CD8-positive, alpha-beta T cell (primary cell): ENCODE measurements at places on chromosomes 3 and 15.
A peak's percentile ranks its signal among the peaks of the same experiment; 100 is the strongest.

- no peak for DNase-seq
These were observed 32.9 kb downstream of the NXPE3 start for GRCh38 chr3:101811875-101812274.

- DNase-seq = no peak
These were observed 177.8 kb upstream of the GOLGA6L4 start for GRCh38 chr15:84057714-84058331.

GRCh38 chr3:29281344-29282241 is 722 bp downstream of the RBMS3 start:
- DNase-seq = no peak

GRCh38 chr3:193884027-193884426 is 251.9 kb upstream of the HES1 start:
- no peak for DNase-seq

- no peak for DNase-seq
These were observed 14.4 kb downstream of the ALDH1L1 start for GRCh38 chr3:126166009-126166408.

DNA sequence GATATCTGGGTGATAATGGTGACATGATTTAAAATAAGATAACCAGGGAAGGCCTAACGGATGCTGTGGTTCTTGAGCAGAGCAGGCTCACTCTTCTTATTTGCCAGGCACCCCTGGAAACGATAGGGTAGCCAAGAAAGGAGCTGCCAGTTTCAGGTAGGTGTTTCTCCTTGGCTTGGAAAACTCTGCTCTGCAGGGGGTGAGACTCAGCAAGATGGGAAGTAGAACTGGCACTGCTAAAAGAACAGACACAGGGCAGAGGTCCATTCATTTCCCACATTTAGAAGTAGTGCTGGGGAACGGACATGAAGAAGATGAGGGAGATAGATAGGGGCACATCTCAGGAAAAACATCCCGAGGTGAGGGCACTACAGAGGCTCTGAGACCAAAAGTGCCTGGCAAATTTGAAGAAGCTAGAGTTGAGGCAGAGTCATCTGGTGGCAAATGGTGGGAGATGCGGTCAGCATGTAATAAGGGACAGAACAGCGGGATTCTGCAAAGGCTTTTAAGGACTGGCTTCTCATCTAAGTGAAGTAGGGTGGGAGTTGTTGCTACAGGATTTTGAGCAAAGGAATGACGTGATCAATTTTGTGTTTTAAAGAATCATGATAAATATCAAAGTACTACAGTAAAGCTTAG is 323.4 kb upstream of the PLSCR5 start:
- DNase-seq = no peak

DNA sequence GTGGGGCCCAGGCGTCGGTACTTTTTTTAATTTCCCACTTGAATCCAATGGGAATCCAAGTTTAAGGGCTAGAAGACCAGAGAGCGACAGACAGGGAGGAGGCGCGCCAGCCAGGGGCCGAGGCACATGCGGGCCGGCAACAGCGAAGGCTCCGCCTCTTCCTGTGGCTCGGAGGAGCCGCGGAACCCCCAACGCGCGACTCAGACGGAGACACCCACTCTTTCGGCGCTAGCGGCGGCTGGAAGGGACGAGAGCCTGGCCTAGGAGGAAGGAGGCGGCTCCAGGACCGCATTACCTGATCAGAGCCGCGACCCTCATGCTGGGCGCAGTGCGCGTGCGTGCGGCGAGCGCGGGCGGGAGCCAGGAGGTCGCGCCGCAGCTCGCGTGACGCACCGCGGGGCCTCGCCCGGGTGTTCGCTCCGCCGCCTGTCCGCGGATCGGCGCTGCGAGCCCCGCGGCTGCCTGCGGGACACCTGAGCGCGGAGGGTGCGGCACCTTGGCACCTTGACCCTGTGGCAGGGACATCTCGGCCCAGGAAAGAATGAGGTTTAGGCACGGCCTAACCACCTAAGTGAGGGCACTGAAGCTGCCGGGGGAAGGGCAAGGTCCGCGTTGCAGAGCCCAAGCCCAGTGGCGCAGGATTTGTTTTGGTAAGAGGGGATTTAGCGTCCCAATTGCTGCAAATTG is at the start of gene DPH6:
TSS of gene DPH6 (minus strand) at position 342 of the 687 bp plus-strand sequence. CDS start at position 318, 24 bp downstream.
- DNase-seq = peak; percentile 75

DNA sequence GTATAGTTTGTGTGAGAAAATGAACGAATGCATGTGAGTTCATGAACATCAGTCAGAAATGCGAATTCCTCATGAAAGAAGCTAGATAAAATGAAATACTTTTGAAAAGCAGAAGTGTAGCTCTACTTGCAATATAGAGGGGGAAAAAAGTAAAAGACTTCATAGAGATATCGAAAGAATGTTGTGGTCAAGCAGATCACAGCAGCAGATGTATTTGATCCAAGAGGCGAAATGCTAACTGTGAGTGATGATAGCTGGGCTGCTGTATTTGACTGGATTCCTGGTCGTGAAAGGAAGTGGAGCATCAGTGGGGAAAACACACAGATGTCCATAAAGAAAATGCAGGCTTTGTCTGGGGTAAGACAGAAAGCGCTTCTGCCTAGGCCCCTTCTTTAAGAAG is 112.4 kb downstream of the ADAMTSL3 start:
- no peak for DNase-seq

DNA sequence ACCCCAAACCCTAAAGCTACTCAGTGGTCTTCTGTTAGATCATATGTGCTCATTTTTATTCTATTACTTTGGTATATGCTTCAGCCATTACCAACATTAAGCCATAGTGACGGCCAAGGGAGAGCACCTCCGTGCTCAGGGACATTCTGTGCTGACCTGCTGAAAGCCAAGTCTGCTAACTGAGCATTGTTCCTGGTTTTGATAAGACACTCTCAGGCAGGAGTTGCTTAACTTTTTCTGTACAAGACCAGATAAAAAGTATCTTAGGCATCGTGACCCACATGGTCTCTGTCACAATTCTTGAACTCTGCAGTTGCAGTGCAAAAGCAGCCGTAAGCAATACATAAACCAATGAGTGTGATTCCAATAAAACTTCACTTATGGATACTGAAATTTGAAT is 100.6 kb downstream of the KLHL25 start:
- DNase-seq = no peak

DNA sequence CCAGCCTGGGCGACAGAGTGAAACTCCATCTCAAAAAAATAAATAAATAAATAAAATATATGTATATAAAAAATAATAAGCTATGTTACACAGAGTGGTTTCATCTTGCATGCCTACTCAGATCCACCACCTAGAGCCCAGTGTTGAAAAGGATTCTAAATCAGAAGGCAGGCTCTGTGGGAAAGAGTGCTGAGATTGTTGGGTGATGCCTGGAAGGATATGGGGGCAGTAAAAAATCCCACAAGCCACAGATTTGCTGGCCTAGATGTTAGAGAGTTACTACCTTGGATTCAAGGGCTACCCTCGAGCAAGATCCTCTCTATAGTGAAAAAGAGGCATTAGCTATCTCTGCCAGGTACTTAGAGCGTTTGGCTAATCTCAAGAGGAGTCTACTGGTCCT is 144.3 kb downstream of the STAC start:
- DNase-seq = no peak

- DNase-seq = no peak
These were observed 320.6 kb downstream of the MECOM start for GRCh38 chr3:169342652-169343505.

GRCh38 chr15:27783678-27784077 is 315.4 kb downstream of the OCA2 start:
- no peak for DNase-seq

DNA sequence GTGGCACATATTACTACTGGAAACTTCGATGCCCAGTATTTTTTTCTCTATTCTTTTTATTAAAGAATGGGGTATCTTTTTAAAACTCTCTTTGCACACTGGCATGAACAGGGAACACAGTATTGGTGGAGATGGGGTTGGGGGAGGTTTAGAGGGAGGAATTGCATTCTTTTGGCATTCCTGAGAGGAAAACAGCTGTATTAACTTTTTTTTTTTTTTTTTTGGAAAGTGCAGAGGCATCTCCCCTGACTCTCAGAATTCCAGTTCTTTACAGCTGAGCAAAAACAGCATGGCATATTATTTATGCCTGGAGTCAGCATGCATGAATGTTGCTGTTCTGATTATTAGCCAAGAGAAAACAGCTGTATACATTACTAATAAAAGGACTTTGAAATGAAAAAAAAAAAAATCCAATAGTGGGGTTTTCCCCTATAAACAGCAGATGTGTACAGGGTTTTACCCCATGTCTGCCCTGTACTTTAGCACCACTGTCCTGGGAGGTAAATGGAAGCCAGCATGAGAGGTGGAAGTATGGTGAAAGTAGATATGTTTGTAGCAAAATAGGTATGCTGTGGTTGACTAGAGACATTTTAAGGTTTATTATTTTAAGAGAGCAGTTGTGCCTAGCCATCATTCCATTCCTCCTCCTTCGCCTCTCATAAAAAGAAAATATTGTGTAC is 132.2 kb downstream of the FNDC3B start:
- DNase-seq = no peak

DNA sequence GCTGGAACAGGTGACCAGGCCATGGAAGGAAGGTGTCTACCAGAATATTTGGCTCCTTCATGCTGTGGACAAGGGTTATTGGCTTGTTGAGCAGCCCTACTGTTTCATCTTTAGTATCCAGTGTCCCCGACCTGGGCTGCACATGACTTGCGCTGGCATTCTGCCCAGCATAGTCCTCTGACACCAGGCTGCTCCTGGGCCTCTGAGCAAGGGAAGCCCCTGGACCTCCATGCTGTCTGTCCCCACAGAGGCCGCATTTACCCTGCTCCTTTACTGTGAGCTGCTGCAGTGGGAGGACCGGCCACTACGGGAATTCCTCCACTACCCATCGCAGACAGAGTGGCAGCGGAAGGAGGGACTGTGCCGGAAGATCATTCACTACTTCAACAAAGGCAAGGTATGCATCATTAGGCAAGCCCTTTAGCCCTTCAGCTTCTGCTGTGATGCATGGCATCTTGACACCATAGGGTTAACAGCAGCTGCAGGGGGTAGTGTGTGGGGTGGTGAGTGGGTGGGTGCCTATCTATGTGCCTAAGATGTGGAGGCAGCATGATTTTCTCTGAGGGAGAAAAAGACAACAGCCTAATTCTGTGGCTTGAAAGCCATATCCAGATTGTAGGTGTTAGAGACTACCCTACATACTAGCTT is 44.0 kb upstream of the MANF start:
- no peak for DNase-seq

DNA sequence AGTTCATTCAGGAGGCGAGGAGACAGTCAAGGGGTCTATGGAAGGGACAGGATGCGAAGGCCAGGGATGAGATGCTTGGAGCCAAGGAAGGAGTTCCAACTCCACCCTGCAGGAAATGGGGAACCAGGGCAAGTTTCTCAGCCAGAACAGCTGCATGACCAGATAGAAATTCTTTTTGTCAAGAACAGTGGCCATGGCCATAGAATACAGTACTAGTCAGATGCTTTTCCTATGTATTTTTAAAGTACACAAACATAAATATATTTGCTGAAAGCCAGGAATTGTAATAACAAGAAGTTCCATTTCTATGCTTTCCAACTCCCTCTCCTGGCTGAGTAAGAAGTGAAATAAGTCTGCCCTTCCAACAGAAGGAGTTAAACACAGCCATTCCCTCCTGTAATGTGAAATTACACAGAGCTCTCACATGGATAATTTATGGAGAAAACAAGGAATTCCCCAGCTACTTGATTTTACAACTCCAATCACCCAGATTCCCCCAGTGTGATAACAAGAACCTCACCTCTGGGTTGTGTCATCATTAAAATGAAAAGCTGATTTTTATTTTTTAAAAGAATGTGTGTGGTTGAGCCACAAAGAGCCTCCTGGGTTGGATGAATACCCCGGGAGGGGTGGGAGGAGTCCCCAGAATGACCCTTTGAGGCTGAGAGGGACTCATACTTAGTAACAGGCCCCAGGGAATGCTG is 124.6 kb upstream of the ARHGEF3 start:
- DNase-seq = no peak

DNA sequence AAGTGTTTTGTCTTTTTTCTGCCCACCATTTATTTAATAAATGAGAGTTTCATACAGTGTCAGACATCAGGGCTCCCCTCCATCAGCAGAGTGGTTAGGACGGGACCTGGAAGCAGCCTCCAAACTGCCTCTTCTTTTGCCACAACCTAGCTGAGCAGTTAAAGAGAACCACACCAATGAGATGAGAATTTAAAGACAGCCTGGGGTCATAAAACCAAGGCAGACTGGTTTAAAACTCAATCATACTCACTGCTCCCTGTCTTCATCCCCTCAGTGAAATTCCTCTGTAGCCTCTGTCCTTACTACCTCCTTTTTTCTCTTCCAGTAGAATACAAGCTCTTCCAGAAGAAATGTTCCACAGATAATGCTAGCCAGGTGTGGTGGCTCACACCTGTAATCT is 78.7 kb downstream of the WWTR1 start:
- DNase-seq = no peak

- DNase-seq = peak; percentile 54
These were observed 107.6 kb downstream of the PEX5L start for GRCh38 chr3:179929091-179929529.

DNA sequence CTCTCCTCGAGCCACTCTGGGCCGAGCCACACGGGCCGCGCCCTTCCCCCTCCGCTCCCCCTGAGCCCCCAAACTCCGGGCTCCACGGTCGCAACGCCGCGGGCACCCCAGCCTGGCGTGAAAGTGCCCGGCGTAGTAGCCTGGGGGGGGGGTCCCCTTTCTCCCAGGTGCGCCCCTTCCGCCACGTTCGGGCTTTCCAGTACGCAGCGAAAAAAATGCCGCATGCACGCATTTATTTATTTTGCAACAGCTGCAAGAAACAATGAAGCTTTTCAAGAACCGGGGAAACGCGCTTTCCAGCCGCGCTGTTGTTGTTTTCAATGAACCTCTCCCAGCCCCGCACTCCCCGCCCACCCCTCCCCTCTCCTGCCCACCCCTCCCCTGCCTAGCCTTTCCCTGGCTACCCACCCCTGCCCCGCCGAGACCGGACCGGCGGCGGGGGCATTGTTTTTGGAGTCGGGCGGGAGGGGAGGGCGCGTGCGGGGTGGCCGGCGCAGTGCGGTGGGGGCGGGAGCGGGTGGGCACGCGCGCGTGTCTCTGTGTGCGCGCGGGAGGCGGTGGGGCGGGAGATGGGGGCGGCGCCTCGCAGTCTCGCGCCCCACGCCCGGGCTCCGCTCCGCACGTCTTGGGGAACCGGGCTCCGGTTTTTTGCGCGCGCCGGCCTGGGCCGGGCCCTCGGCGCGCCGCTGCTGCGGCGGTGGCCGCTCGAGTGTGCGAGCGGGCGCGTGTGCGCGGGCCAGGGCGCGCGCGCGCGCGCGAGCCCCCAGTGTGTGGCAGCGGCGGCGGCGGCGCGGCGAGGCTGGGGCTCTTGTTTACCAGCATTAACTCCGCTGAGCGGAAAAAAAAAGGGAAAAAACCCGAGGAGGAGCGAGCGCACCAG is at the start of gene IGF1R:
TSS of gene IGF1R (plus strand) at position 766 of the 880 bp plus-strand sequence. CDS start 1,043 bp downstream, outside the sequence.
- peak; percentile 85 for DNase-seq

GRCh38 chr3:138417559-138417982 is 16.8 kb upstream of the ESYT3 start:
- DNase-seq = peak; percentile 29

GRCh38 chr15:50977162-50977561 is 68.7 kb downstream of the AP4E1 start:
- DNase-seq = no peak

- DNase-seq = no peak
These were observed 65.2 kb downstream of the FRMD5 start for GRCh38 chr15:44129911-44130310.
